ENCODE measurements at places on chromosomes 4 and X.

DNA sequence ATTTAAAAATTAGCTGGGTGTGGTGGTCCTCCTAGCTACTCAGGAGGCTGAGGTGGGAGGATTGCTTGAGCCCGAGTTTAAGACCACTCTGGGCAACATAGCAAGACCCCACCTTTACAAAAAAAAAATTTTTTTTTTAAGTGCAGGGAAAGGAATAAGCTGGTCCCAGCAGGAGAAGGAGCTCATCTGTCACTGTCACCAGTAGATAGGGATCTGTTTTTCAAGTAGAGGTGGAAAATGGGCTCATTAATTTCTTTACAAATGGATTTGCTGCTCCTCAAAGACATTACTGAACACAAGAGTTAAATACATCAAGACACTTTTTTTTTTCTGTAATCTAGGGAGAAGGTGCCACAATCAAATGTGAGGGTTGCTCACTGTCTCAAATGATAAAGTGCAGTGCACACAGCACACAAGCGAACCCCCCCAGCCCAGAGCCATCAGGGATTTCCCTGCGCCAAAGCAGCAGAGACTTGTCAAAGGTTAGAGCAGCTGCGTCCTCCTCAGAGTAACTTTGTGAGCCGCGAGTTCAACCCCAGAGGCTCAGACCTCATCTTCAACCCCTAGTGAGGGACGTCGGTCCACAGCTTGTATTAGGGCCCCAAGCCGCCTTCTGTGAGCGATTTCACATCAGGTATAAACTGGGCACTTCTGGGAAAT is 14.3 kb upstream of the MTNR1A start:
- peak; percentile 28 for DNase-seq

GRCh38 chrX:456146-456545 is 69.4 kb upstream of the PPP2R3B start:
- DNase-seq, result no peak

DNA sequence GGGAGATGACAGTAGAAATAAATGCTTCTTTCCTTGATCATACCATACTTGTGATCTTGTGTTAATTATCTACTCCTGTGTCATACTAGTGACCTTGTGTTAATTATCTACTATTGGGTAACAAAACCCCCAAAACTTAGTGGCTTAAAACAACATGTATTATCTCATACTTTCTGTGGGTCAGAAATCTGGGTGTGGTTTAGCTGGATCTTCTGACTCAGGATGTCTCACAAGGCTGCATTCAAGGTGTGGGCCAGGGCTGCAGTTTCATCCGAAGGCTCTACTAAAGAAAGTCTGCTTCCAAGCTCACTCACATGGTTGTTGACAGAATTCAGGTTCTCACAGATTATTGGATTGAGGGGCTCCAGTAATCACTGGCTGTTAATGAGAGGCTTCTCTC is 70.3 kb upstream of the NDP start:
- DNase-seq, result no peak

- no peak for DNase-seq
Observed at GRCh38 chr4:146308951-146309350, 94.6 kb downstream of the REELD1 start.

- DNase-seq, result no peak
Observed at GRCh38 chrX:6262959-6263358, 34.3 kb upstream of the NLGN4X start.

DNA sequence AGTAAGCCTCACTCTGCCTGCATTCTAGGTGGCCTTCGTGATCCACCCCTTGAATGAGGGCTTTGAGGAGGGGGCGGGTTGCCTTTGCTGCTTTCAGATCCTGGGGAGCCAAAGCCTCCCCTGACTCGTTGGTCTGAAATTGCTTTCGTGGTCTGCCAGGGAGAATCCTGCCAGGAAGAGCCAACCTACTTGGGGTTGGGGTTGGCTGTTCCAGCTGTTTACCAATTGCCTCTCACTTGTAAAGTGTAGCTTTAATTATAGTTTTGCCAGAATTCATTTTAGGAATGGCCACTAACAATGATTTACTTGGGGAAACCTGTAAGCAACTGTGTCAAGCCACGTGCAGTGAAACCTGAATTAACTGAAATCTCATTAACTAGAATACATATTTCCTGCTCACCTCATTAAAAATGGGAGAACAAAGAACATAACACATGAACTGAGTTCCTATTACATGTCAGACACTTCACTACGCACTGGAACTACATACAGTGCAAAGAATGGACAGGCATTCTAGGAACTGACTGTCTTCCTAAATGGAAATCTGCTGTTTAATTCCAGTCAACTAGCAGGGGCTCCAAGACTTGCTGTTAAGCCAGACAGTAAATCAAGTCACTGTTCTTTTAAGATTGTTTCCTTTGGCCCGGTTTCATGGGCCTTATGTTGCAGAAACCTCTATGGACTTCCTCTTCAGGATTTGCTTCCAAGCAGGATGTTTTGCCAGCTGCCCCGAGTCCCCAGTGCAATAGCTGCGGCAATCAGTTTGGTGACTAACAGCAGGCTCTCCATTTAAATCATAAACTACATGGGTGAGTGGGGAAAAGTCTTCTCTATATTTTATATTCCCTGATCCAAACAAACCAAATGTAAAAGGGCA is 16.4 kb upstream of the NKRF start:
- no peak for DNase-seq

- no peak for DNase-seq
Observed at GRCh38 chr4:188139671-188140070, 430 bp downstream of the TRIML1 start.

DNA sequence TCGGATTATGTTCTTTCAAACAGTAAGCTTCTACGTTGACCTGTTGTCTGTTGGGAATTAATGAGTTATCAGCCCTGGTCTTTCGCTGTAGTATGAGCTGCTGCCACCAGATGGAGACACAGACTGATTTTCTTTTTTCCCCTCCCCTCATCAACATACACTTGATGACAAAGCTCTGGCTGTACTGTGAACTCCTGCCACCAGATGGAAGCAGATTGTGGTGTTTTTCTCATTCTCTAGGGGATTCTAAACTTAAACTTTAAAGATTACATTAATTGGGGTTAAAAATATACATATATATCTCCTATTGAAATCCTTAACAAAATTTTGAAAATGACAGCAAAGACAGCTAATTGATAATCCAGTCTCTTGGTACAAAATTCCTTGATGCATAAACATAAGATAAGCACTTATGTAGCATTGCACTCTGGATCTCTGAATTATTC is 44.8 kb downstream of the SMS start:
- DNase-seq, result peak; percentile 92

GRCh38 chrX:476724-477075 is 90.0 kb upstream of the PPP2R3B start:
- DNase-seq, result no peak

DNA sequence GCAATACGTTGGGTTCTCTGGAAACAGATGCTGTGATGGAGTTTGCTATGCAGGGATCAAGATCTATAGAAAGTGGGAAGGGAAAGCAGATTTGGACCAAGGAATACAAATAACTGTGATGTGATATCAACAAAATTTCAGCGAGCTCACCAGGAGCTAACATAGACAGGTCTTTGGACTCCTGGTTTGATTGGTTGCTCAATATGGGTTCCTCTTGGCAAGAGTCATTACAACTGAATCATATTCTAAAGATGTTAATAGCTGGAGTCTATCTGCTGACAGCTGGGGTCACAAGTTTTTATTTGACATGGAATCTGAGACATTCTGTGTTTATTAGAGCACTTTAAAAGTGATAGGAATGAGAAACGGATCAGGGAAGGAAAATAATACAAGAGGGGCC is 637.6 kb upstream of the GNPDA2 start:
- no peak for DNase-seq

DNA sequence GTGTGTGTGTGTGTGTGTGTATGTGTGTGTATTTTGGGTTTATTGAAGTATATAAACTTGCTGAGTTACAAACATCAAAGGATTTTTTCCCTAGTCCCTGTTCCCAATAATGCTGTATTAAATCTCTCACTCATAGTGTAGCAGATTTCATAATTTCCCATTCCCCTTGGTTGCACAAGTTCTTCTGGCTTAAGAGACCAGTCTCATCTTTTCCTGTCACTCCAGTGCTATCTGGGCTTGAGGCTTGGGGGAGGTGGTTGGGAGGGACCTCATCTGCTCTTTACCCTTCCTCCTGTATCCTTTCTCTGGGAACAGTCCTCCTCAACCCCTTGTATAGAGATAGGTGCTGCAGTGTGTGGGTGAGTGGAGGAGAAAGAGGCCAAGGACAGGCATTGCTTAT is 285.4 kb upstream of the BOD1L1 start:
- DNase-seq, result no peak

- DNase-seq, result peak; percentile 77
Observed at GRCh38 chrX:16836371-16836770, 33.8 kb downstream of the RBBP7 start.

- no peak for DNase-seq
Observed at GRCh38 chr4:56971383-56971782, 6.0 kb downstream of the NOA1 start.

DNA sequence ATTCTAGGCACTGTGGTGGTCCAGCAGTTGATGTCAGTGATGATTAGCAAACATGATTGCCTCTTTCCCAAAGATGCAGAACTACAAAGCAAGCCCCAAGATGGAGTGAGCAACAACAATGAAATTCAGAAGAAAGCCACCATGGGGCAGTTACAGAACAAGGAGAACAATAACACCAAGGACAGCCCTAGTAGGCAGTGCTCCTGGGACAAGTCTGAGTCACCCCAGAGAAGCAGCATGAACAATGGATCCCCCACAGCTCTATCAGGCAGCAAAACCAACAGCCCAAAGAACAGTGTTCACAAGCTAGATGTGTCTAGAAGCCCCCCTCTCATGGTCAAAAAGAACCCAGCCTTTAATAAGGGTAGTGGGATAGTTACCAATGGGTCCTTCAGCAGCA is 365.3 kb downstream of the MAPK10 start:
- DNase-seq, result no peak

GRCh38 chr4:173731257-173731656 is 201.2 kb upstream of the HAND2 start:
- DNase-seq, result no peak

- no peak for DNase-seq
Observed at GRCh38 chr4:158203436-158203835, 6.8 kb upstream of the TMEM144 start.

- DNase-seq, result peak; percentile 83
Observed at GRCh38 chrX:136162827-136163570, 15.7 kb downstream of the FHL1 start.

DNA sequence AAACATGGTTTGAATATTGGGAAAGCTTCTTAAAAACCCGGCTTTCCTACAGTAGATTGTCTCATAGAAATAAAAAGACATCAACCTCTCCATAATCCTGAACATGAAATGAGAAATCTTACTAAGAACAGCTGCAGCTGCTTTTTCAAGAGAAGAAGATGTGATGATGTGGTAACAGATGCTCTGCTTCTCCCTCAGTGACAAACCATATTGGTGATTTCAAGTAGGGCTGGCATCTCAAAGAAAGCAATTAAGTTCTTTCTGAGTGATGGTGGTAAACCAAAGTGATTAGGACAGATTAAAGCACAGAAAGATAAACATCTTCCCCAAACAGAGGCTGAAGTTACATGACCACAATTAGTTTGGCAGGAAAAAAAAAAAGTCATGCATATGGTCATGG is 1477.7 kb downstream of the RAPGEF2 start:
- no peak for DNase-seq

GRCh38 chr4:602559-602942 is 22.8 kb upstream of the PDE6B start:
- peak; percentile 87 for DNase-seq

GRCh38 chr4:6361076-6361784 is 91.6 kb downstream of the WFS1 start:
- DNase-seq, result no peak

- peak; percentile 51 for DNase-seq
Observed at GRCh38 chrX:136310411-136310810, 9.6 kb downstream of the ADGRG4 start.

DNA sequence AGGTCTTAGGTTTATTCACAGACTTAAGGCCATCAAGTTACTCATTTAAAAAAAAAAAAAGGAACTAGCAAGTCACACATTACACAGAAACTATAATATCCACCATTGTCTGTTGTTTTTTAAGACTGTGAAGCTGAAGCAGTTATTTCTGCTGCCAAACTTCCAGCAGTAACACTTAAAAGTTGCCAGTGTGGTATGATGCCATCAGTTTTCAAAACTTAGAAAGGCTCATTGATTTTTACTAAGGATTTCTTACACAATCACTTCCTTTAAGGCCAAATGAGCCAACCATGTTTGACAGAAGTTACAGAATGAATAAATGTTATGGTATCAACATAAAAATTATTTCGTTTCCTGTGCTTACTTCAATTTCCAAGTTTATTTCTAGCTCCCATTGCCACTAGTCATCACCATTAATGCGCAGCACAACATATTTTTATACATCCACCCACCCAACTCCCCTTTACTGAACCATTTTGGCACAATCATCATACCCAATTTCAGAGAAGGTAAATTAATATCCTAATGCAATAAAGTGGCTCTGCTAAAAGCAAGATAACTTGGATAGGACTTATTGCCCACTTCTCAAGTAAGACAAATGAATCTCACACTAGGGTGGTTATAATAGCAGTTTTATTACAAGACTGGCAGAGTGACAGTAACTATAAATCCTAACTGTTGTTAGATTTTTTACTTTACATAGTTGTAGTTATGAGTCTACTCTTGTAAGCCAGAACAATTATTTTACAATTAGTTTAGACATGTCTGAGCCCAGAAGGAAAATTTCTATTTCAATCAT is 13.1 kb downstream of the PDGFC start:
- no peak for DNase-seq

DNA sequence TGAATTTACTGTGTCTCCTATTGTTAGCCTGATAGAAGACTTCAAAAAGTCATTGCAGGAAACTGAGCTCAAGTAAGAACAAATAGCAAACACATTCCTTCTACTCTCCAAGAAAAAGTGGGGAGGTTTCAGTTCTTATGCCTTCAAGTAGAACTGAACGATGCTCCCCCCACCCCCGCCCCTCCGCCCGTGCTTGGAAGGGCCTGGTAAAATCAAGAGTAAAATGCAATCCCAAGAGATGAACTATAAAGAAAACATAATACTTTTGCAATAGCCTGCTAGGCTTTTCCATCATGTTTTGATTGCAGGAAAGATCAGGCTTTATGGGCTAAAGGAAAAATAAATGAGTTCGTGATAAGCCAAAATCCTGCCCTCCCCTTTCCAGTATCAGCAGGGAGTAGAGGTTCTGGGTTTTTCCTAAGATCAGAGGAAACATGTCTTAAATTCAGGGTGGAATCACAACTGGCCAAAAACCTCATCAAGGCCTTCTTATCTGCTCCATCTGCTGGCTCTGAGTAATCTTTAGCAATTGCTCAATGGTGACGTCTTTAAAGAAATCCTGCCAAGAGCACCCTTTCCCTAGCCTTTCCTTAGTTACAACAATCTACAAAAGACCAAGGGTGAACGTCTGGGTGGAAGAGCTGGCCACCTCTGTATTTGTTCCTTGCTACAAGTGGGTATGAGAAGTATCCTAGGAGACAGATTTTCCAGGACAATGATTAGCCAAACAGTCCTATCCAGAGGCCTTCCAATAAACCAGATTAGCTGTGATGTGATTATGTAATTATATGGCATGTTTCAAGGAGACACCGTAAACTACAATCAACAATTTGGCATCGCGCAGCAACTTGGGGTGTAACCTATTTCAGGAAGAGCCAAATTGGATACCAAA is 66.3 kb upstream of the FAM9C start:
- peak; percentile 34 for DNase-seq

GRCh38 chr4:166816890-166817289 is 417.4 kb downstream of the SPOCK3 start:
- DNase-seq, result no peak

All from ELF-1 (cell line).